ENCODE measurements at places on chromosomes 16 and 17. TPM values are rescaled to one million over a fixed set of nuclear protein-coding genes. Genes with fewer than 3 reads are reported as not detected.

- no peaks in the 10 kb centered on the region for H3K36me3 ChIP-seq
- H3K4me1 ChIP-seq = no peaks in the 10 kb centered on the region
- no peak for DNase-seq
- H3K27me3 ChIP-seq = peaks cover 28% of the 10 kb centered on the region
These were observed 269.5 kb upstream of the FOXF1 start for GRCh38 chr16:86240716-86241363.

Gene LITAFD
- total RNA-seq = not detected

DNA sequence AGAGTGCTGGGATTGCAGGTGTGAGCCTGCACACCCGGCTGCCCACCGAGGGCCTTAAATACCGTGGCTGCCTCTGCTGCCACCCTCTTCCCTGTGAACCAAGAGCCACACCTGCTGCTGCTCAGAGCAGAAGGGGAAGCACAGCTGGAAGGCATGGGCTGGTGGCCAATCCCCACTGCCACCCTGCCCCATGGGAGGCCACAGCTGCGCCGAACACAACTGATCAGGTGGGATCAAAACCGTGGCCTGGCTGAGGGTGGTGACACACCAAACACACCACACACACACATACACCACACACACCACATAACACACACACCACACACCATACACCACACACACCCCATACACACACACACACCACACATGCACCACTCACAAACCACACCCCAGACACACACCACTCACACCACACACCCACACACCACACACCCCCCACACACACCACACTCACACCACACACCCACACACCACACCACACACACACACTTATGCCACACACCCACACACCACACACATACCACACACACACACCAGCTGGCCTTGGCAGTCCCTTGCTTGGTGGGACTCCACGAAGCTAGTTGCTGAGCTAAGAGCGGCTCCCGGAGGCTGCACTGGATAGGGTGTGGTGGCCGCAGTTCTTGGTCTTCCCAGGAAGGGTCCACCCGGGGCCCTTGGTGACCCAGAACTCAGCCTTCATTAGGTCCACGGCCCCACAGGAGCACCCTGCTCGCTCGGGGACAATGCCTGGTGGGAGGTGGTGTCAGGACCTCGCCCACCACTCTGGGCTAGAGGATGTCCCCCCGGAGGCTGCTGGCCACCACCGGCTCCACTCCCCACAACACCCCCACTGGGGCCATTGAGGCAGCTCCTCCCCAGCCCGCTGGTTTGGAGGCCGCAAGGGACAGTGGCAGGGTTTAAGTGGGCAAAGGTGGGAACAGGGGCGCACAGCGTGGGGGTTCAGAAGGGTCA, 14.9 kb downstream of the CEP131 start:
- no peak overlapping the region for H3K4me3 ChIP-seq
- H3K27ac ChIP-seq = no peak overlapping the region
- no peaks in the 10 kb centered on the region for H3K27me3 ChIP-seq
- DNase-seq = no peak
- H3K4me1 ChIP-seq = no peaks in the 10 kb centered on the region
- H3K36me3 ChIP-seq = no peaks in the 10 kb centered on the region

DNA sequence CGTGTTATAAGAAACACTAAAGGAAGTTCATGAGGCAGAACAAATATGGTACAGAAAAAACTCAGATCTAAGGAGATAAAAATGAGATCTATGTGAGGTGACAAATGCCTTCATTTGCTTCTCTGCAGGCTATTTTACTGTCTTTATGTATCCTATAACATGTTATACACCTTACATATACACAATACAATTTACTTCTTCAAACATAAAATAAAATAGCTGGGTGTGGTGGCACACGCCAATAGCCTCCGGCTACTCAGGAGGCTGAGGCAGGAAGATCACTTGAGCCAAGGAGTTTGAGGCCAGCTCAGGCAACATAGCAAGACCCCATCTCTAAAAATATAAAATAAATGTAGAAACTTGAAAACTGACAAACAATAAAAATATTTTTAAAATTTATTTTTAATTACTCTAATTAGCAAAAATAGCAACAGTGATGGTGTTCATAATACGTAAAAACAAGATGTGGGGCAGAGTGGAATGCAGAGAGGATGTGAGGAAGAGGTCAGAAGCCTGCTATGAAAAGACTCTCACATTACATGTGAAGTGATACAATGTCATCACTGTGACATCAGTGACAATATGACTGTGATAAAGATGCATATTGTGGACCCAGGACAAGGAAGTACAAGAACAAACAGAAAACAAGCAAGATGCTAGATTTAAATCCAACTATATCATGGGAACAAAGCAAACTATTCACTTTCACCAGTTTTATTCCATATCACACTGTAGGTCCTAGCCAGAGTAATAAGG, 31.0 kb downstream of the VPS53 start:
- H3K36me3 ChIP-seq = peaks cover 32% of the 10 kb centered on the region
- peaks cover 5% of the 10 kb centered on the region for H3K4me1 ChIP-seq
- no peaks in the 10 kb centered on the region for H3K27me3 ChIP-seq
- no peak overlapping the region for H3K4me3 ChIP-seq

GRCh38 chr17:11278186-11278991, 37.4 kb downstream of the SHISA6 start:
- H3K4me3 ChIP-seq = no peak overlapping the region
- no peaks in the 10 kb centered on the region for H3K36me3 ChIP-seq
- H3K27ac ChIP-seq = no peak overlapping the region
- no peaks in the 10 kb centered on the region for H3K27me3 ChIP-seq
- H3K4me1 ChIP-seq = no peaks in the 10 kb centered on the region

DNA sequence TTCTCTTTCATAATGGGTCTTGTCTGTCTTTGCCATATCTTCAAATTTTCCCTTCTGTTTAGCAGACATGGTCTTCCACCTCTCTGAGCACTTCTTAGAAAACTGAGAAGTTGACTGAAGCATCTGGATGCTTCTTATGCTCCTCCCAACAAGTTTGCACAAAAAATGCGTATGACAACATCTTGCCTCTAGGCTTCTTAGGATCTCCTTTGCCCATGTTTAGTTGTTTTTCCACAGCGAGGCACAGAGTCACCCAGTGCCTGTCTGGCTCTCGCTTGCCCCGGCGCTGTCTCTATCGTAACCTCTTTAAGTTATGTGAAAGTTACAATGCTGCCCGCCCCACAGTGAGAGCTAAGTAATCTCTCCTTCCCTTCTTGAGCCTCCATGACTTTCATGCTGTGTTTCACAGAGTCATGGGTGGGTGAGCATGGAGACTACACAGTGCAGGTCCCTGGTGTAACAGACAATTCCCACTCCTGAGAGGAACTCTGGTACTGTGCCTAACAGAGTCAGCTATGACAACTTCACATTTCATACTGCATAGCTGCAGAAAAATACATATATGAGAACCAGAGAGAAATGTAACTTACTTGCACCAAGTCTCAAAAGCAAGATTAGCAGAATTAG, 195.4 kb downstream of the AATF start:
- no peak overlapping the region for H3K4me3 ChIP-seq
- H3K27me3 ChIP-seq = no peaks in the 10 kb centered on the region
- H3K4me1 ChIP-seq = no peaks in the 10 kb centered on the region
- H3K36me3 ChIP-seq = no peaks in the 10 kb centered on the region
- DNase-seq = no peak

- H3K4me3 ChIP-seq = no peak within 1 kb of the TSS
- H3K36me3 ChIP-seq = no peaks in the 10 kb centered on the region
- DNase-seq = no peak
- H3K4me1 ChIP-seq = no peaks in the 10 kb centered on the region
These were observed at the start of gene ZACN for GRCh38 chr17:76078860-76079534. TSS of gene ZACN (plus strand) at chr17:76079182. CDS start at chr17:76079265, 83 bp downstream.

- H3K27me3 ChIP-seq = no peaks in the 10 kb centered on the region
- H3K36me3 ChIP-seq = no peaks in the 10 kb centered on the region
- H3K27ac ChIP-seq = no peak overlapping the region
- H3K4me3 ChIP-seq = no peak overlapping the region
- H3K4me1 ChIP-seq = no peaks in the 10 kb centered on the region
These were observed 56.7 kb downstream of the ZNF423 start for GRCh38 chr16:49799172-49799571.

DNA sequence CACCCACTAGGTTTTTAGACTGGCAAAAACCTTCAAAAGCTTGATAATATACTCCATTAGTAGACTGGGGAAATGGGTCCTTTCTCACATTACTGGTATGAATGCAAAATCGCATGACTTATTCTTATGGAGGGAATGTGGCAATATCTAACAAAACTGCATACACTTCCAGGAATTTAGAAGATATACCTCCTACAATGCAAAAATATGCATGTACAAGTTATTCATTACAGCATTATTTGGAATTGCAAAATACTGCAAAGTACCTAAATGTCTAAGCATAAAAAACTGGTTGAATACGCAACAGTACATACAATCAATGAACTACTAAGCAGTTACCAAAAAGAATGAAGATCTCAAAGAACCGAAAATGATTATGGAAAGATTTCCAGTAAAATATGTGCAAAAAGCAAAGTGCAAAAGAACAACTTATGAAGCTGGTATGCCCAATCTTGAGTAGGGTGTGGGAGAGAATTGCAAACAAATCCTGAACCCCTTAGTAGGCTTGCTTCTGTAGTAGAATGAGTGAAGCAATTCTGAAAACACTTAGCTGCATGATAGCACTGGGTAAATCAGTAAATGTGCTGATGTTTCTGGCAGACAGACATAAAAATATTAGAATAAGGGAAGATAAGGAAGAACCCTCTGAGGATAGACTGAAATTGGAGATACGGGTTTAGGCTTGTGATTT, 180.1 kb downstream of the PARN start:
- DNase-seq = no peak
- no peak overlapping the region for H3K27ac ChIP-seq
- H3K4me1 ChIP-seq = no peaks in the 10 kb centered on the region
- H3K4me3 ChIP-seq = no peak overlapping the region
- no peaks in the 10 kb centered on the region for H3K36me3 ChIP-seq

GRCh38 chr17:2050300-2051060, 4.4 kb upstream of the HIC1 start:
- H3K4me1 ChIP-seq = peaks cover 40% of the 10 kb centered on the region
- DNase-seq = no peak
- no peaks in the 10 kb centered on the region for H3K36me3 ChIP-seq
- H3K27me3 ChIP-seq = peaks cover 18% of the 10 kb centered on the region
- H3K4me3 ChIP-seq = peak overlapping the region; percentile 28

DNA sequence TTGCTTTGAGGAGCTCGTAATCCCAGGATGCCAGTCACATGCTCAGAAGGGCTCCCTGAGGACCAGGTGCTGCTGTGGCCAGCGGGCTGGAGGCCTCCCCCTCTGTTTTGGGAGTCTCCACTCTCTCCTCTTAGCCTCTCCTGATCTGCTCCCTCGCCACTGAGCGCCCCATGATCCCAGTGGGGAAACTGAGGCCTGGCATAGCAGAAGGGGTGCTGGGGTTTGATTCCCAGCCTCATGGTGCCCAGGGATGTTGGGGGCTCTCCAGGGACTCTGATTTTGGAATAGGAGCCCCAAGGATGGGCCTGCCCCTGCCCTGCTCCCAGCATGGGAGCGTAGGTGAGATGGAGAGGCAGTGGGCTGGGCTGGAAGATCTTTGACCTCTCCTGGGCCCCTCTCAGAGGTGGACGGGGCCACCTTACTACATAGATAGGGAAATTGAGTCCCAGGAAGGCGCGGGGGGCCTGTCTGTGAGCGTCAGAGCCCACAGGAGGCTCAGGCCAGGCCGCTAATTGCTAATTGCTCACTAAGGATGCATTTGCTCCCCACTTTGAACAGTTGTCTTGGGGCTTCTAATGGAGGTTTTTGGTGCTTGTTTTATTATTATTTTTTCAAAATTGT, 525 bp upstream of the ADCY7 start:
- DNase-seq = no peak
- no peaks in the 10 kb centered on the region for H3K36me3 ChIP-seq

DNA sequence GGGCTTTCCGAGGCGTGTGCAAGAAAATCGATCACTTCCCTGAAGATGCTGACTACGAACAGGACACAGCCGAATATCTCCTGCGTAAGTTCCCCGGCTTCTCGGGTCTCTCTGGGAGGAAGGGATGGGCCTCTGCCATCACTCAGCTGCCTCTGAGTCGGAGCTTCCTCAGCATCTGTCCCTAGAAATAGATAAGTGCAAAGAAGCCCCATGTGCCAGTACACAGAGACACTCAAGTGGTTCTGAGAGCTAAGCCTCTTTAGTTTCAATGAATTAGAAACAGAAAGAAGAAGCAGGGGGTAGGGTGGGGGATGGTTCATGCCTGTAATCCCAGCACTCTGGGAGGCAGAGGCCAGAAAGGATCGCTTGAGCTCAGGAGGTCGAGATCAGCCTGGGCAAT, 90.6 kb downstream of the CACNG3 start:
- DNase-seq = no peak
- no peaks in the 10 kb centered on the region for H3K4me1 ChIP-seq
- no peak overlapping the region for H3K27ac ChIP-seq
- no peaks in the 10 kb centered on the region for H3K27me3 ChIP-seq
- H3K4me3 ChIP-seq = no peak overlapping the region

DNA sequence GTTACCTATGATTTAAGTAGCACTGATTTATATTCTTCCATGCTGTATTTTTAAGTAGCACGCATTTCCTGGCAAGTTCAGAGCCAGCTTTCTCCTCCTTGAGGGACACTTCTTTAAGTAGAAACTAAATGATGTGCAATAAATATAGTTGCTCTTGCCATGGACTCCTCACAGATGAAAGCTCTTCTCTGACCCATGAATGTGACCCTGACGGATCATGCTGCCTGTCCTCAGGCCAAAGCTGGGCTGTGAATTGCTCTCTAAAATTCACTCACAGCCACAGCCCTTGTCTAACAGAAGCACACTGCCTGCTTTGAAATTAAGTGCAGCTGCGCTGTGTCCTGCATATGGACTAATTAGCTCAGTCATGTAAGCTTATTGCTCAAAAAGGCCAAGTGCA, 438.8 kb downstream of the PMP22 start:
- no peak overlapping the region for H3K4me3 ChIP-seq
- no peaks in the 10 kb centered on the region for H3K4me1 ChIP-seq
- H3K27me3 ChIP-seq = no peaks in the 10 kb centered on the region

- H3K36me3 ChIP-seq = peaks cover 23% of the 10 kb centered on the region
- no peak for DNase-seq
These were observed 72.9 kb downstream of the IL21R start for GRCh38 chr16:27474921-27475320.

- H3K36me3 ChIP-seq = peaks cover 13% of the 10 kb centered on the region
- no peak for DNase-seq
- H3K27ac ChIP-seq = no peak overlapping the region
- no peaks in the 10 kb centered on the region for H3K4me1 ChIP-seq
- no peak overlapping the region for H3K4me3 ChIP-seq
- H3K27me3 ChIP-seq = no peaks in the 10 kb centered on the region
These were observed 38.2 kb downstream of the GPRC5B start for GRCh38 chr16:19846436-19846835.

Gene NOG
- 11.4 TPM for total RNA-seq

- H3K4me1 ChIP-seq = peaks cover 2% of the 10 kb centered on the region
- DNase-seq = no peak
- no peak overlapping the region for H3K27ac ChIP-seq
- H3K36me3 ChIP-seq = no peaks in the 10 kb centered on the region
- no peaks in the 10 kb centered on the region for H3K27me3 ChIP-seq
These were observed 29.5 kb downstream of the SBK1 start for GRCh38 chr16:28321700-28322411.

DNA sequence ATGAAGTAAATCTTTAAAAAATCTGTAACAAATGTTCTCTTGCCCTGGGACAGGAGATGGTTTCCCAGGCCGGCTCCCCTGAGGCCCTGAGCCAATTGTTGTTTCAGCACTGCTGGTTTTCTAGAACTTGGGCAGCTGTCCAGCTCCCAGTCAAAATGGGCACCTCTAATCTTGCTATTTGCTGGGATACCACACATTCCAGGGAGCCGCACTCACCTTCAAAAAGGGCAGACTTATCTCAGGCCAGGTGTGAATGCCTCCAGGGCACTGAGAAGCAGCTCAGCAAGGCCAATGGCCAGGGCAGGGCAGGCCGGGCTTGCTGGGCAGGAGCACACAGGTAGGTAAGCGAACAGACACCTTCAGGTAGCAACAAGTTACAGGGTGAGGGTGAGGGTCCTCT, 24.4 kb downstream of the TRIM16 start:
- no peak overlapping the region for H3K4me3 ChIP-seq
- no peak for DNase-seq
- peaks cover 4% of the 10 kb centered on the region for H3K4me1 ChIP-seq
- peaks cover 15% of the 10 kb centered on the region for H3K36me3 ChIP-seq

Gene KLHL11
- 30.8 TPM for total RNA-seq
